Esophagus muscularis mucosa (tissue), 4 donors: ENCODE measurements at places on chromosomes 12 and 14. TPM values are rescaled to one million over a fixed set of nuclear protein-coding genes. Genes with fewer than 3 reads are reported as not detected.

DNA sequence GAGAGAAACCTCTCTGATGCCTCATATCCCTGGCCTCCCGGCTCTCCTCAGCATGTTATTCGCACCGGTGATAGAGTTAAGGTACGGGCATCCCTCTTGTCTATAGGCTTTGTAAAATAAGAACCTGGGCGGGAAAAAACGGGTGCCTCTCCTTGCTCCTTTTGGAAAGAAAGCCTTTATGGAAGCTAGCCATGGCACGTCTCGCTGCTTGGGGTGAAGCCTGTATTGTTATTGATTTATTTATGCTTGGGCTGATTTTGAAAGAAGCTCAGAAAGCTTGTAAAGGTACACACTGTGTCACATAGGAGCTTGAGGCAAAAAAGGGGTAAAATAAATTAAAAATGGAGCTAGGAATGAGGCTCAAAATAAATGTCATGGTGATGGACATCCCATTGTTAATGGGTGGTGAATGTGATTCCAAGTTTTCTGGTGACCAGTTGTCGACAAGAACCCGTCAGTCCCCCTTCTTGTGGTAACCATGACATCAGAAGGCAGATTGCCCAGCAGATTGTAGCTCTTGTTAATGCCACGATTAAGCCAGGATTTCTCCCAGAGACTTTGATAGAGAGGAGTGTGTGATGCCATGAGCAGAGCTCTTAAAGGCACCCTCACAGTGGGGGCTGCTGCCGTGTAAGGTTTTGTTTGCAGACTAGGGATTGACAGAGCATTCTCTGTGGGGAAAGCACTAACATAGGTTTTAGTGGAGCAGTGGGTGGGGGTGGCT, 50.4 kb upstream of the ASPG start:
- DNase-seq: no peak

DNA sequence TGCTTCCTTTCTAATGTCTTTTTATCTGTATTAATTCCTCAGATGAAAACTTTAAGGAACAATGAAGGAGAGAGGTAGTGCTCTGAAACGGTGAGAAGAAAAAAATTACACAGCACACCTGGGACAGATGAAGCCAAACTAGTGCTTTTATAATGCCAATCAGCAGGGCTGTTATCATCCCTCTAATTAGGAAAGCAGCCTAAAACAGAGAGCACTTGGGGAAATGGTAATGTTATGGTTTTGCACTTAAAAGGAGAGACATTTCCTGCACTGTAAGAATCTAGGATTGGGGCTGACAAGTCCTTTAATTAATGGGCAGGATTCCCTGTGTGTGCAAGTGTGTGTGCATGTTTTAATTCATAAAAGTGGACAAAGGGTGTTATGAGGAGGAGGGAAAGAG, 4.8 kb upstream of the LMO3 start:
- DNase-seq: no peak

DNA sequence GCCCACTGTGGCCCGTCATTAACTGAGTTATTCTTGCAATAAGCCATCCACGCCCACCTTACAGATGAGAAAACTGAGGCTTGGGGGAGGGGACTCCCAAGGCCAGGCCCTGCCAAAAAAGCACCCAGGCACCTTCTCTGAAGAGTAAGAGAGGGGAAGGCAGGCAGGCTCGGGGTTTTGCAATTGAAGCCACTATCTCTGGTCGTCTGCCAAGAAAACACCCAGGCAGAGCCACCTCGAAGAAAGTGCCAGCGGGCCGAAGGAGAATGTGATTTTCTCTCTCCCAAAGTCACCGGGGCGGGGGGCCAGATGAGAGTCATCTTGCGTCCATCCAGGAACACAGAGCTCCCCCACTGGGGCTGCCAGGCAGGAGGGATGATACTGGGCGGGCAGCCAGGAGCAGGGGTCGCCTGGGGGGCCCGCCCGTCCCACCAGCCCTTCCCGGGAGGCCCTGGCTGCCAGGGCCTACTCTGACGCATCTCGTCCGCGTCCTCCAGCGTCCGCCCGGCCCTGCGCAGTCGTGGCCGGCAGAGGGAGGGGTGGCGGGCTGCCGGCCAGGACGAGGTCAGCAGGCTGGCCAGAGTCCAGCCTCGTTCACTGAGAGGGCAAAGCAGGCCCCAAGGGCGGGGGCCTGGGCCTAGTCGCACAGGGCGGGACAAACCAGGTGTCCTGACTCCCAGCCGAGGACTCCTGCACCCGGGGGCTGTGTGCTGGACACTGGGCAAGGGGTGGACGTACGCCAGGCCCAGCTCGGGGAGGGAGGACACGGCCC, 74.3 kb downstream of the RFLNA start:
- DNase-seq: no peak

DNA sequence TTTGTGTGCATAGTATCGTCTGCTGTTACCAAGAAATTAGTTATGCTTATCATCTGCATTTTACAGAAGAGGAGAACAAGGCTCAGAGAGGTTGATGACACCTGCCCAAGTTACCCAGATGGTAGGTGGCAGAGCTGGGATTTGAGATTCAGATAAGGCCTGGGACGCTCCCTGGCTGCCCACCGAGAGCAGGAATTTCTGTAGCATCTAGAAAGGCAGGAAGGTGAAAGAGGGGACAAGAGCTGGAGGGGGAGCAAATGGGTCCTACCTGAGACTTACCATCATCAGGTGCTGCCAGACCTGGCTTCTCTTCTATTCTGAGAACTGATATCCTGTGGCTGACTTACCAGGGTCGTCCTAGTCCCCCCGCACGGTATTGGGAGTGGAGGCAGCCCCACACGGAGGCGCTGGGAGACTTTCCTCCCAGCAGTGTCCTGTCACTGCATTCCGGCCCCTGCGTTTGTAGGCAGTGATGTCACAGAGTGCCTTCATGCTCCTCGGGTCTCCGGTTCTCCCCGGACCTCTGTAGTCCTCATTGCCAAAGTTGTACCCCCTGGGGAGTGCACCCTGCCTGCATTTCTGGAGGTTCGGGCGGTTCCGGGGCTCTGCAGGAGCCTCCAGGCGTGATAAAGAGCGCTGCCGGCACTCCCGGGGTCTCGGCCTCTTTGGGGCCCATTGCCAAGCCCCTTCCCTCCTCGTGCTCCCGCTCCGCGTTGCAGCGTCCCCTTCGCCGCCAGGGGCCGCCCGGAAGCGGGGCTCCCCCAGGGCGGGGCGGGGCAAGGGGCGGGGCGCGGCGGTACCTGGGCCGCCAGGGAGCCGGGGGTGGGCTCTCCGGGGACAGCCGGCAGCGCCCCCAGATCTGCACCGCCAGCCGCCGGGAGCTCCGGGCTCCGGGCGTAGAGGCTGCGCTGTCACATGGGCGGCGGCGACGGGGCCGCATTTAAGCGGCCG, at the start of gene CABP1:
CABP1 (plus strand) TSS at position 856 of the 951 bp plus-strand sequence; CDS start at position 916, 60 bp downstream.
- DNase-seq: no peak

GRCh38 chr14:95070748-95071435, 86.4 kb downstream of the DICER1 start:
- no peak for DNase-seq

GRCh38 chr14:38098074-38098836, 109.4 kb upstream of the SSTR1 start:
- DNase-seq: no peak

The CAPZA3 gene
- not detected for total RNA-seq

The KIF21A gene
- 17.4 TPM for total RNA-seq

The TUNAR gene
- 0.13 TPM for total RNA-seq

The TBPL2 gene
- total RNA-seq: not detected
